Stimulated activated naive CD4-positive, alpha-beta T cell (primary cell): ENCODE measurements at places on chromosomes 12 and 14.

GRCh38 chr14:99029145-99029915 is 242.7 kb downstream of the BCL11B start:
- no peak for DNase-seq

DNA sequence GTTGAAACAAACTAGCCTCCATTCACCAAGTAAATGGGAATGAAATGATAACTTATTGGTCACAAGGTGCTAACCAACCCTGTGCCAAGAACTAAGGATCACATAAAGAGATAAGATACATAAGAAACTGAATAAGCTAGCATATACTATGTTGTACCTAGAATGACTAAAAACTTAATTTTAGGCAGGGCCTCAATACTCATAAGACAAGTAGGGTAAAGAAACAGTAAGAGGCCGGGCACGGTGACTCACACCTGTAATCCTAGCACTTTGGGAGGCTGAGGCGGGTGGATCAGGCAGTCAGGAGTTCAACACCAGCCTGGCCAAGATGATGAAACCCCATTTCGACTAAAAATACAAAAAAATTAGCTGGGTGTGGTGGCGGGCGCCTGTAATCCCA is 17.7 kb downstream of the GDF11 start:
- DNase-seq: no peak

GRCh38 chr14:69573205-69573830 is 1.4 kb downstream of the CCDC177 start:
- no peak for DNase-seq

GRCh38 chr12:23113781-23114180 is 488.8 kb downstream of the ETNK1 start:
- no peak for DNase-seq

DNA sequence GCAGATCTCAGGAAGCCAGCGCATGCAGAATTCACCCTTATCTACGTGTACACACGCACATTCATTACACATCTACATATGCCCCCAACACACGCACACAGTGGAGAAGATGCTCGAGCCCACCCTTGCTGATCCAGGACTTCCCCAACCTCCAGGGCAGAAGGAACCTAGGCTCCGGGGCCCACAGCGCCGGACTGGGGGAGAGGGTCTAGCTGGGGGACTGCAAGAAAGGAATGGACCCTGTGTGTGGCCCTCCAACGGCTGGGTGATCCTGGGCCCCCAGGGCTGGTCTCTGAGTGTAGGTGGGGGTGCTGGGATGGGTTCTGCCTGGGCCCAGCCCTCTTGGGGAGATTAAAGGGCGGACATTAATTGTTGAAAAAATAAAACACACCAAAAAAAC is 128.1 kb upstream of the C14orf180 start:
- no peak for DNase-seq

- no peak for DNase-seq
These were observed 19.8 kb upstream of the RNASE2 start for GRCh38 chr14:20935303-20935984.

DNA sequence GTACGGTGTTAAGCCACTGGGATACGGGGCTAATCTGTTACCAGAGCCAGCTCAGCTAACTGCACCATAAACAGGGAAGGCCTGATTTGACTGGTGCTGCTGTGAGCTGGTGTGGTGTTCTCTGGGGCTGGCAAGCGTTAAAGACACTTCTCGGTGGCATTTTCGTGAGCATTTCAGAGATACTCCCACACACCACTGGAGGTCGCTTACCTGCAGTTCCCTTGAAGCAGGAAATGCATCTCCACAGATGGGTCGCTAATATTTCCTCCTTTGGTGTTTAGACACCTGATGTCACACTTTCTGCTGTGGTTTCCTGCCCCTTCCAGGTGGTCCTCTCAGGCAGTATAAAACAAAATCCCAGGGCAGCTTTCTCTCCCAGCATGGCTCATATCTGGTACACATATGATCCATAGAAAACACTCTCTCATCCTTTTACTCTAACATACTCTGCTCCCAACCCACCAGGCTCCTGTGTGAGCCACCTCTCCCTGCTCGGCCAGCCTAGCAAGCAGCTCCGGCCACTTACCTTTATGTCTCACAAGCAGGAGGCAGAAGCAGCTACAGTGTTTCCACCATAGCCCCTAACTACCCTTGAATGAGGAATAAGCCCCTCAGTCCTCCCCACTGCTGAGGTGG is 129.9 kb upstream of the GRIN2B start:
- no peak for DNase-seq

- no peak for DNase-seq
These were observed 327.7 kb downstream of the TMEM121 start for GRCh38 chr14:105853907-105854599.

DNA sequence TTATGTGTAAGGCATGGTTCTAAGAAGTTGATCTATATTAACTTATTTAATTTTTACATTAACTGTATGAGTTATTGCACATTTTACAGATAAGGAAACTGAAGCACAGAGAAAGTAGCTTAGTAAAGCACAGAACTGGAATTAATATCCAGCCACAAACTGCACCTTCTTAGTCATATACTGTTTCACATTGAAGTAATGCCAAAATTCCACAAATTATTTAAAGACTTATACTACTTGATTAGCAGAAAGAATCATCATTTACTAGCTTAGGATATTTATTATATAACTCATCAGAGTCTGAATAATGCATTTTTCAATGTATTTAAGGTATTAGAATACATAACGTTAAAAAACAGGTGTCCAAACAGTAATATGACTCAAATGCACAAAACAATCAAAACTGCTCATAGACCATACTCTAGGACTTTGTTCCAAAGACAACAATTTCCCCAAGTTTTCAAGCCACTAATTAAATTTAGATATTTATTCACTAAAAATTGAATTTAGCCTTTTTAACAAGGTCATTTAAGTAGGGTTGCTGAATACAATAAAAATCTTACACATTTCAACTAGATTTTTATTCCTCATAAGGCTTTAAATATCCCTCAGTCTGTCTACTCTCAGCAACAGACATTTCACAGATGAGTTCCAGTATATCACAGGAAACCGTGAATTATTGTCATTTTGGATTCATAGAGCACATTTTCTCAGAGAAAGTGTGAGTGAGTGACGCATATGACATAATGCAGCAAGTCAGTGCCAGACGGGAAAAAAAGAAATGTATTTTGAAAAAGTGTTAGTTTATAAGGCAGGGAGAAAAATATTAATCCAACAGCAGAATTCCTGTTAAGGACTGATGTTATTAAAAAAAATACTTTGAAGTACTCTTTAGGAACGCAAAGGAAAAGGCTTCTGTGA is 782.5 kb downstream of the TMTC2 start:
- no peak for DNase-seq

GRCh38 chr12:112466011-112466422 is 47.3 kb downstream of the PTPN11 start:
- DNase-seq: no peak

DNA sequence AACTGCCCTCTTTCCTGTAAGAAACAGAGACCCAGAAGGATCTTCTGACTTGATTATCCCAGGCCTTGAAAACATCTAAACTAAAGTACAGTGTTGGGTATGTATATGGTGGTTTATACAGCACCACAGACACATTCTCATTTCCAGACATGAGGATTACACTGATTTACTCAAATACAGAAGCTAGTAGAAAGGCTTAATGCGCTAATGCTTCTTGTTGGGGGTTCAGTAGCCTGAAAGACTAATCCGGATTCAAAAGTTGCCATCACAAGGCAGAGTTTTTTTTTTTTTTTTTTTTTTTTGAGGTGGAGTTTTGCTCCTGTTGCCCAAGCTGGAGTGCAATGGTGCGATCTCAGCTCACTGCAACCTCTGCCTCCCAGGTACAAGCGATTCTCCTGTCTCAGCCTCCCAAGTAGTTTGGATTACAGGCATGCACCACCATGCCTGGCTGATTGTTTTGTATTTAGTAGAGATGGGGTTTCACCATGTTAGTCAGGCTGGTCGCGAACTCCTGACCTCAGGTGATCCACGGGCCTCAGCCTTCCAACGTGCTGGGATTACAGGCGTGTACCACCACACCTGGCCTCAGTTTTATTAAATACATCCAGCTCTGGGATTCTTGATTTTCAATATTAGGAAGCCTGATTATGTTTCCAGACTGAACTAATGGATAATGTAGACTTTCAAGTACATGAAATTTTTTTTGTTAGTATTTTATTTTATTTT is 46.3 kb upstream of the HECTD1 start:
- no peak for DNase-seq

GRCh38 chr14:88834883-88835431 is 10.5 kb downstream of the TTC8 start:
- no peak for DNase-seq

GRCh38 chr14:25044106-25044698 is 5.7 kb downstream of the STXBP6 start:
- no peak for DNase-seq
